WTC11 (cell line): ENCODE measurements at places on chromosomes 7 and 10. TPM values are rescaled to one million over a fixed set of nuclear protein-coding genes. Genes with fewer than 3 reads are reported as not detected.

DNA sequence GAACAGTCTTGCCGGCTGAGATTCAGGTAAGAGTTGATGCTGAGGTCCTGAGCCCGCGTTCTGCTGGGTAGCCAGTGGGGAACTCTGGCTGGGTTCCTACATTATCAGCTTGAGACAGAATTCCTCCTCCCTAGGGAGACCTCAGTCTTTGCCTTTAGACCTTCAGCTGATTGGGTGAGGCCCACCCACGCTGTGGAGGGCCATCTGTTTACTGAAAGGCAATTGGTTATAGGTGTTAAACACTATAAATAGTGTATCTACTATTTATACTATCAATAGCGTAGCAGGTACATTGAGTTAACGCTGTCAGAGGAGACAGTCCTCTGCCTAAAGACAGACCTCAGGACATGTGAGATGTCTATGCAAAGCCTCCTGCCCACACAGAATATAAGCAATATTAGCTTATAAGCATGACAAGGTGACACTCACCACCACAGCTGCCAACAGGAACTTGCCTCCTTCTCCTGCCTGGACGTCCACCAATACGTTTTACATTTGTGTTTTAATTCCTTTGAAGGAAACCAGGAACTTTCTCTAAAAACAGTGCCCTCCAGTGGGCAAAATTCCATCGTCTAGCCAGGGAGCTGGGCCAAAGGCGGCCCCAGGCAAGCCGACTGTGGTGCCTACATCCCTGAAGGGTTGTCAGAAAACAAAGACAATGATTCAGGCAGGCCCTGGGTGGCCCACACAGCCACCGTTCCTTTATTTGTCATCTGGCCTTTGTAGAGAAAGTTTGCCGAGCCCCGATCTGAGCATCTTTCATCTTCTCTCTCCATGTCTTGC is 58.8 kb downstream of the INSIG1 start:
- peak; percentile 61 for DNase-seq

Gene LIPJ
- 0.09 TPM in 1 of 3 replicates, not detected in the others for total RNA-seq

- no peak for DNase-seq
These were observed 300.7 kb upstream of the ADARB2 start for GRCh38 chr10:2038036-2038435.

- no peak for DNase-seq
These were observed 3.3 kb upstream of the TBXAS1 start for GRCh38 chr7:139825666-139826290.

GRCh38 chr10:119026301-119027110 is 3.0 kb upstream of the NANOS1 start:
- no peak for DNase-seq

DNA sequence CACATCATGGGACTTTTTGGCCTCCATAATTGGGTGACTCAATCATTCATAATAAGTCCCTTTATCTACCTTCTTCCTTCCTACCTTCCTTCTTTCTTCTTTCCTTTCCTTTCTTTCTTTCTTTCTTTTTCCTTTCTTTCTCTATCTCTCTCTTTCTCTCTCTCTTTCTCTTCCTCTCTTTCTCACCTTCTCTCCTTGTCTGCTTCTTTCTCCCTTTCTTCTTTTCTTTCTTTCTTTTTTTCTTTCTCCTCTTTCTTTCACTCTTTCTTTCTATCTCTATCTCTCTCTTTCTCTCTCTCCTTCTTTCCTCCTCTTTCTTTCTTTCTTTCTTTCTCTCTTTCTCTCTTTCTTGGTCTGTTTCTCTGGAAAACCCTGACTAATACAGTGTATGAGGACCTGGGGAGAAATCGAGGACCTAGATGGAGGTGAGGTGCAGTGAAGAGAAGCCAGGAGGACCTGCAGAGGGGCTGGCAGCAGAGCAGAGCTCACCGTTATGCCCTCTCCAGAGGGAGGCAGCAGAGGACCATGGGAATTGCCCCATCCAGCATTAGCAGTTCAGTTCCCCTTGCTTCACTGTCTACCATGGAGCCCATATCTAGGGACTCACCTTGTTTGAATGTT is 52.7 kb upstream of the BTRC start:
- peak; percentile 80 for DNase-seq

- no peak for DNase-seq
These were observed 148.4 kb downstream of the MAD1L1 start for GRCh38 chr7:2084331-2084730.

- no peak for DNase-seq
These were observed 68.2 kb downstream of the C10orf143 start for GRCh38 chr10:130042381-130042780.

DNA sequence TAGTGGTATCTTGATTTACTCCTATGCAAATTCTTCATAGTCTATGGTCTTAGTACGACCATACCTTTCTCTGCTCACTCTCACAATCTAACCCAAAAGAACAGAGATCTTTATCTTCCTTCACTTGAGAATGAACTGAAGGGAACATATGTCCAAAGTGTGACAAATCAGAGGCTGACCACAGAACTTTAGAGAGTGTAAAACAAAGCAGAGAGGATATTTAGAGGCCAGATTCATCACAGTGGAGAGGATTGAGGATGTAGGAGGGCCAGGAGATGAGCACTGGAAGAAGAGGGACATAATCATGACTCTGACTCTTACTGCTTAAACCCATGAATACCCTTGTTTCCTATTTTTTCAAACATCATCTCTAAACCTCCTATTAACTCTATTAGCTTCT is 935.3 kb upstream of the PHF14 start:
- DNase-seq: no peak

Gene COMTD1
- total RNA-seq: 46.3 to 49.5 TPM (median 47.8 TPM) in 3 replicates

DNA sequence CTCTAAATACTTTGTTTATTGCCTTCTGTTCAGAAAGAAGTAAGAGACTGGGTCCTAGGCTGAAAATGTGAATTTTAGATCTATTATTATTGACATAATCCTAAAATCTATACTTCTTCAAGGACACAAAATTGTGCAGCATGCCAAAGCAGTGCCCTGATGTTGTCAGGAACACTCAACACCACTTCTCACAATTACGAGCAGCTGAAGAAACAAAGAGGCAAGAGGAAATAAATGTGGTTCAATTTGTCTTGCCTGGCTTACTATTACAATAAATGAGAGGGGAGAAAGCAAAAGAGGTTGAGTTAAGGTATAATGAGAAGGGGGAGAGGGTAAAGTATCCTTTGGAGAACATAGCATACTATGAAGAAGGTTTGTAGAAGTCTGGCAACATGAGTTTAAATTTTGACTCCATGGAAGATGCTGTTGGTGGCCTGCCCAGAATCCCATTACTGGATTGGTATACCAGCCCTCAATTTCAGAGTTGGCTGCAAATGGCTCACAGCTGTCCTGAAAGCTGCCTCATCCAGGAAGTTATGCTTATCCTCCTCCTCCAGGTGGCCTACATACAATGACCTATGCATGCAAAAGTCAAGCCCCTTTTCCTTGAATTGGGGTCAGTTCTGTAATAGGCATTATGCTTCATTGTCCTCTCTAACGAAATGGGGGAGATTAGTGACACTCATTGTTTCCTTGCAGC is 274.6 kb upstream of the SMIM30 start:
- DNase-seq: no peak

DNA sequence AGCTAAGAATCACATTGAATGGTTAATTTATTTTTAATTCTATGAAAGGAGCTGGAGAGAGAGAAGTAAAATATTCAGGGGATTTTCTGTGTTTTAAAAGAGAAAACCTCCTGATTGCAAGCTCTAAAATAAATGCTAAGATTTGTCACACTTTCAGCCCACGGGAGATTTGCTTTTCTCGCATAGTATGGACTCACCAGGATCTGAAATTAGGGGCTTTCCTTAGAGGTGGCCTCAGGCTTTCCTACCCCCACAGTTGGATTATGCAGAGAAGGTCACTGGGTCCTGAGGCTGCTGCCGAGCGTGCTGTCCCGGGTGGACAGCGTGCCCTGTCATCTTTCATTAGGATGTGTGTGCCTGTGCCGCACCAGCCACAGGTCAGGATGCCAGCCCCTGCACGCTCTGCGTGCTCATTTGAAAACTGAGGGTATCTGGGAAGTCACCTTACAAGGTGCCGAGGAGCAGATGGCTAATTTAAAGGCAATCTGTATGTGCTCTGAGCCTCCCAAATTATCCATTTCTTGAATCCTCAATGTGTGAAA is 258.8 kb downstream of the CELF2 start:
- no peak for DNase-seq

DNA sequence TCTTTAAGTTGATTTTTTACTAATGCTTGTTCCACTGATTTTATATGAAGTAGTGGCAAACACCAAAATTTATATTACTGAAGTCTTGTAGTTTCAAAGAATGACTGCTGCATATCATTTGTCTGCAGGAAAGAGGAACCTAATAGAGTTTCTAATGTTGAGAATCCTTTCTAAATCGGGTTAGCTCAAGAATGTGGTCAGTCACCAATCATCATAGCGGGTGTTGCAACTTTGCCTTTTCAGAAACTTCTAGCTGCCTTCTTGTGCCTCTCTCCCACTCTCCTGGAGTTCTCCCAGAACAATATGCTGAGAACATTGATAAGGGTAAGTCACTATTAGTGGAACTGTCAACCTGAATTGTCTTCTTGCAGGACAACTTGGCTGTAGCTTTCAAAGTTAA is 524.8 kb upstream of the SORCS1 start:
- DNase-seq: no peak

Gene LRRC61
- total RNA-seq: 27.7 to 33.3 TPM (median 32.7 TPM) in 3 replicates

DNA sequence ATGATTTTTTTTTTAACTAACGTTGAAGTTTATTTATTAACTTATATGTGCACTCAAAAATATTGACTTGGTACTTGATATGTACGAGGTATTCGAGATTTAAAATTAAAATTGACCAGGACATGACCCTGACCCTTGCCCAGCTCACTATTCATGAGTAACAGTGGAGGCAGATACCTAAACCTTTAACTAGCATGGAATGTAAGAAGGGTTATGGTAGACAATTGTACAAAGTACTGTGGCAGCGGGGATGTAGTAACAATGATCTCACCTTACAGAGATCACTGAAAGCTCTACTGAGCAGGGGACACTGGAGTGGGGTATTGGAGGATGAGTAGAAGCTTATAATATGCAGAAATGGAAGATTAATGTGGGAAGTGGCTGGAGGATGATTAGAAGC is 60.8 kb downstream of the ADRA2A start:
- DNase-seq: no peak

Gene C7orf57
- 0.39 to 0.90 TPM (median 0.60 TPM) in 3 replicates for total RNA-seq

- peak; percentile 8 for DNase-seq
These were observed 46.0 kb downstream of the RASGEF1A start for GRCh38 chr10:43220657-43221418.

GRCh38 chr10:97063983-97064837 is 121.5 kb downstream of the SLIT1 start:
- DNase-seq: no peak

DNA sequence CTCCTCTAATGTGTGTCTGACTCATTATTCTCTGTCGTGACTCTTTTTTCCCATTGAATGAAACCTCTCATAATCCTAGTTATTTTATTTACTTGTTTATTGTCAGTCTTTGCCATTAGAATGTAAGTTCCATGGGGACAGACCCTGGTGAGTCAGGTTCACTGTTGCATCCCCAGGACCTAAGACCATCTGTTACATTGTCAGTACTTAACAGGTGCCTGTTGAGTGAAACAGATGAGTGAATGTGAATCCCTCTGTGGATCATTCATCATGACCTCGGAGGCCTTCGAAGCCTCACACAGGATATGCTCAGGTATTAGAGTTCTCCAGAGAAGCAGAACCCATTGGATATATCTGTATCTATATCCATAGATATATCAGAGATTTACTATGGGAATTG is 120.1 kb downstream of the PFKFB3 start:
- DNase-seq: no peak

DNA sequence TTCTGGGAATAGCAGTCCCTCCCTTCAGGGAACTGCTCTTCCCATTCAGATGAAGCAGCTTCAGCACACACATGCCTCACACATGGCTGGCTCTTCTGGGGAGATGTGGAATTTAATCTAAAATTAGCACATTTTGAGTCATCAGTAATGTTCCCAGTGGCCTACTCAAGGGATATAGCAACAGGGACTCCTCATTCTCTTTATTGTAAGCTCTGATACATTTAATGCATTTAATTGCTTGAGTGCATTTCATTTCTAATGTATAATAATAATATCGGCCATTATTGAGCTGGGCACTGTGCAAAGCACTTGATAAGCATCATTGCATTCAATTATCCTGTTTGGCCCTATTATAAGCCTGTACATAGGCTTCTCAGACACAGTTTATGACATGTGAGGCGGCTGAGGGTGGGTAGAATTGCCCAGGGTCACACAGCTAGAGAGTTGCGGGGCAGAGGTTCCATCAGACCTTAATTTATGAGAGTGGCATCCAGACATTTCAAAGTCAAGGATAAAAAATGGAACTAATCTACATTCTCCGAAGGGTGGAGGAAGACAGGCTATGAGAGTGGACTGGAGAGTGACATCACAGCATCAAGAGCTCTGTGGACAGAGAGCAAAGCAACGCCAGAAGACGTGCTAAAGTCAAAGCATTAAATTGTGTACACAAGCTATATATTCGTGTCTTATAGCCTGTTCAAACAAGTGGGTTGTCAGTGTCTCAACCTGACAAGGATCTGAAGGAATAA is 76.8 kb downstream of the LANCL2 start:
- no peak for DNase-seq

GRCh38 chr7:69198250-69198649 is 400.0 kb upstream of the AUTS2 start:
- DNase-seq: no peak

DNA sequence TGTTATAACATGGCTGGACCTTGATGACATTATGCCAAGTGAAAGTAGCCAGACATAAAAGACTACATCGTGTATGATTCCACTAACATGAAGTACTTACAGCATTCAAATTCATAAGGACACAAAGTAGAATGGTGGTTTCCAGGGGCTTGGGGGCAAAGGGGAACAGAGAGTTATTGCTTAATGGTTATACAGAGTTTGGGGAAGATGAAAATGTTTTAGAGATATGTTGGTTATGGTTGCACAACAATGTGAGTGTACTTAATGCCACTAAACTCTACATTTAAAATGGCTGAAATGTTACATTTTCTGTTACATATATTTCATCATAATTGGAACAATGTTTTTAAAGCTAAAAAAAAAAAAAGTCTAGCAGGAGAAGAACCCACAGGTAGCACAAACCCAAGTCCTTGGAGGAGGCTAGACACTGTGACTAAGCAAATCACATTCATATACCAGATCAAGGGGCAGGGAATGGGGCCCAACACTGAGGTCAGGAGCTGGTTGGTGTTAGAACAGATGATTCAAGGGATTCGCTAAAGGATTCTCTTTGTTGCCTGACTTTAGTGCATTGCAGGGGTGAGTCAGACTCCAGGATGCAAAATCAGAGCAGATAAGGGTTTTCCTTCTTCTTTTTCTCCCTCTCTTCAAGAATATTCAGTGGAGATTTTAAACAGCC is 25.1 kb upstream of the AOAH start:
- DNase-seq: no peak

Gene SUN3
- total RNA-seq: not detected in 3 replicates
